Natural killer cell (primary cell): ENCODE measurements at places on chromosomes 5 and 9.

DNA sequence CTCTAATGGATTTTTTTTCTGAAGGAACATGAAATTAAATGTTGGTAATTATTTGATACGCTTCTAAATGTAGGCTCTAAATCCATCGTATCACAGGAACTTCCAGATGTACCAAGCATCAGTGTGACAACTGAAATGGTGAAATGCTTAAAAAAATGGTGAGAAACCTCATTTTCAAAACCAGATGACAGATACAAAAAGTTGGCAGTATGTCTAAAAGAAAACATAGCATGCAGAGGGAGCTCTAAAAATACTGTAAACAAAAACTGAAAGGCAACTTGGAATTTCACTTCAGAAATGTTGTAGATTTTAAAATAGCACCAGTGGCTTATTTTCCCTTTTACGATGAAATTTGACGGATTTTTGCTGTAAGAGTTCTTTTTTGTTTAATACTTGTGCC is 1043.6 kb upstream of the WWC1 start:
- no peak for DNase-seq

DNA sequence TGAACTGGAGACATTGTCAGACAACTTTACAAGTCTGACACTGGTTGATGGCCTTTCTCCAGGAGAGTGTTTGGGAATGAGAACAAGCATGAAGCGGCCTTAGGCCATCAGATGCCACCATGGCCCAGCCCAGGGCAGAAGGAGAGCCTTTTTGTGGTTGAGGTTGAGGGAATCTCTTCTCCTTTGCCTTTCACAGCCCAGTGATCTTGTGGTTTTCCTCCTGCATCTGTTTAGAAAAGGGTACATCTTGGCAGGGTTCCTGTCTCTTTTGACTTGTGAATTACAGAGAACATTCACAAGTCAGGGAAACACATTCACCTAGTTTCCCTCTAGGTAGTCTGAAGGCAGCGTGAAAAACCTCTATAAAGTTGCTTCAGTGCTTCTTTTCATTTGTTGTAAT is 27.5 kb downstream of the DMRT2 start:
- DNase-seq, result no peak

DNA sequence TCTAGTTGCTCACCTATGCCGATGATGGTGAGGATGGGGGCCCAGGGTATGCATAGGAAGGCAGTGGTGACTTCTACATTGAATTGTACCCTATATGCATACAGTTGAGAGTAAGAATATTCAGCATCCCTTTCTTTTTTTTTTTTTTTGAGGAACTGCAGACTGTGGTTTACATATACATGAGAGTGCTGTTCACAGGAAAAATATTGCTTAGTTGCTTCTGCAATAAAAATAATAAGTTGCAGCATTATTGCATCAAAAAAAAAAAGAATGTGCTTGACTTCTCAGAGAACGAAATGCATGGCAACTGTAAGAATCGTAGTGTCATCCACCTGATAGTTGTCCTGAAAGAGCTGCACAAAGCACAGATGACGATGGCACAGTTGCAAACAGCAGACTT is 52.8 kb downstream of the PTCD2 start:
- no peak for DNase-seq

GRCh38 chr5:45376417-45376816 is 319.8 kb downstream of the HCN1 start:
- no peak for DNase-seq

GRCh38 chr5:102312586-102313370 is 16.7 kb upstream of the SLCO4C1 start:
- no peak for DNase-seq
